ENCODE measurements at places on chromosomes 6 and 20.

DNA sequence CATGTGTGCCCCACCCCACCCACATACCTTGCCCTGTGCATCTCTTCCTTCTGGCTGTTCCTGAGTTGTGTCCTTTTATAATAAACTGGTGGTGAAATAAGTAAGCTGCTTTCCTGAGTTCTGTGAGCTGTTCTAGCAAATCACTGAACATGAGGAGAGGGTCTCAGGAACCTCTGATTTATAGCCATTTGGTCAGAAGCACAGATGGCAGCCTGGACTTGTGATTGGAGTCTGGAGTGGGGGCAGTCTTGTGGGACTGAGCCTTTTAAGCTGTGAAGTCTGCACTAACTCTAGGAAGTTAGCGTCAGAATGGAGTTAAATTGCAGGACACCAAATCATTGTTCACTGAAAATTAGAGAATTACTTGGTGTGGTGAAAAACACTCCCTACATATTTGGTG is 245.4 kb downstream of the LRFN2 start:
- DNase-seq: no peak

DNA sequence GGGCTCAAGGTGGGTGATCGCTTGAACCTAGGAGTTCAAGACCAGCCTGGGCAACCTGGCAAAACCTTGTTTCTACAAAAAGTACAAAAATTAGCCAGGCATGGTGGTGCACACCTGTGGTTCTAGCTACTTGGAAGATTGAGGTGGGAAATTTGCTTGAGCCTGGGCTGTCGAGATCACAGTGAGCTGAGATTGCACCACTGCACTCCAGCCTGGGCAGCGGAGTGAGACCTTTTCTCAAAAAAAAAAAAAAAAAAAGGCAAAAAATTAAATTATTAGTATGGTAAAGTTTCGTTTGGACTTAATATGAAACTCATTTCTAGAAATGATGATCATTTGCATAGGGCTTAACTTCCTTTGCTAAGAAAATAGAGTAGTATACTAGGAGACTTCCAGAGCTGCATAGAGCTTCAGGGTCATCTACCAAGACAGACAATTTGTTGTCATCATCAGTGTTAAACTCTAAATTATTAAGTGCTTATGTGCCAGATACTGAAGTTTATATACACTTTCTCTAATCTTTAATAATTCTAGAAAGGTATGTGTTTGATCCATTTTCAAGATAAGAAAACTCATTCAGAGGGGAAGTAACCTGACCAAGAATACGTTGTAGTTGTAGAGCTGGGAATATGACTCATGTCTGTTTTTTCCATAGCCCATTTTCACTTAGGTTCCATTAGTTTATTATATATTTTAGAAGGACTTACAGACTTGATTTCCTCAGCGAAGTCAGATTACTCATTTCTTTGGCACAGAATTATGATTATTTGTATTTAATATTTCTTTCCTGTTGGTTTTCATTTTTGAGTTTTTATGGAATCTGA is 84.5 kb downstream of the SLC16A10 start:
- no peak for DNase-seq

- no peak for DNase-seq
These were observed 61.8 kb downstream of the RSPH3 start for GRCh38 chr6:158938220-158938619.

GRCh38 chr6:138811866-138812265 is 16.0 kb downstream of the ECT2L start:
- DNase-seq: no peak

DNA sequence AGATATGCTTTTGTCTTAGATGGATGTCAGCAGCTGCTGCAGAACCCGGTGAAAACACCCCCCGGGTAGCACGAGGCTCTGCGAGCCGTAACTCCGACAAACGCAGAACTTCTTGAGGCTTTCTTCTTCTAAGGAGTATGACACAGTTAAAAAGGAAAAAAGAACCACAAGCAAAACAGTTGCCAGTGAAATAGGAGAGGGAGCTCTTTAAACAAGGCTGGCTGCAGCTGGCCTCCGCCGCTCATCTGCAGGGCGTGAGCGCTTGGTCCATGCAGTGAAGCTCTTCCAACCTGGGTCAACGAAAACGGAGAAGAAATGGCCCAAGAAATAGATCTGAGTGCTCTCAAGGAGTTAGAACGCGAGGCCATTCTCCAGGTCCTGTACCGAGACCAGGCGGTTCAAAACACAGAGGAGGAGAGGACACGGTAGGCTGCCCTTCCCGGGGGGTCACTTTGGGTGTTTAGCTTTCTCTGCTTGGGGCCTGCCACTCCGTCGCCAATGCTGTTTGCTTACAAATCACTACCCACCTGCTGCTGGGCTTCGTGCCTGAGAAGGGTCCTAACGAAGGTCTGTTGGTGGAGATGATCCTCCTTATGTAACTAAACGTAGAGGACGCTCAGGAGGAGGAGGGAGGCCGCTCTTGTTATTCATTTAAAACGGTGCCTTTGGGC is 13.2 kb downstream of the SYTL3 start:
- no peak for DNase-seq

- no peak for DNase-seq
These were observed 8.7 kb downstream of the EZR start for GRCh38 chr6:158810155-158811095.

DNA sequence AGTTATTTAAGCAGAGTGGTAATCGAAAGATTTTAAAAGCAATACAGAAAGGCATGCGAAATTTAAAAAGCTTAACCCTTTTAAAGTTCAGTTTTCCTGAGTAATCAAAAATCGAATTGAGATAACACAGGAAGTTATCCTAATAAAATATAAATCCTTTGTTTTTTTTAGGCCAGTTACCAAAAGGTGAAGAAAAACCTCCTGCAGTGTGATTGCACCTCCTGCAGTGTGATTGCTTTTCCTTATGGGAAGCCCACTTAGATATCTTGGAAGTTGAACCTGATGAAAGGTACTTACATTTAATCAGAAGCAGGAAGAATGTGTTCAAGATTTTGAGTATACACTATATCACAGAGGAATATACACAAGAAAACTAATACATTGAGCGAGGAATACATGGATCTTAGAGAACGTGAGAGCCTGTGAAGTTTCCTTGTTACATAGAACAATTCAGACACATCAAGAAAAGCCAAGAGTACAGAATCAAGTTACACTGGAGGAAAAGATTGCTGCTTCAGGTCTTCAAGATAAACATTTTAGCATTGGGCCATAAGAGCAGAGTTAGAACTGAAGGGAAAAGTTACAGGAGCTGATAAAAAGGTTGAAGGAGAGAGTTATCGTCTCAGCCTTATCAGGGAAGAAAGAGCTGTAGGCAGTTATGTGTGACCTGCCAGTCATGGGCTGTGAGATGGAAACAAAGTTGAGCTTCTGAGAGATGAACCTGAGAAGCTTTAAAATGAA is 7.7 kb upstream of the TMEM181 start:
- no peak for DNase-seq

- DNase-seq: no peak
These were observed 89.1 kb upstream of the PHACTR3 start for GRCh38 chr20:59515013-59515905.

DNA sequence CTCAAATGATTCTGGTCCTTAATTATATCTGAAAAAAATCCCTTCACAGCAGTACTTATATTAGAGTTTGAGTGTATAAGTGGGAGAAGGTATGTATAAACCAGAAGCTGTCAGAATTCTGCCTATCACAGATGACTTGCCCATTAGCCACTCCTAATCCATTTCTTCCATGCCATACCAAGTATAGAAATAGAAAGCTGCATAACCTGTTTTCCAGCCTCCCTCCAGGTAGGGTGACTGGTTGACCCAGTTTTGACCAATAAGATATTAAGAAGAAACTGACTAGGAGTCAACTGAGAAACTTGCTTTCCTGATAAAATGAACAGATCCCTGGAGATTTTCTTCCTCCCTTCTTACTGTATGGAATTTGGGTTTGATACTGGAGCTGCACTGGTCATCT is 112.2 kb upstream of the GRIK2 start:
- no peak for DNase-seq

DNA sequence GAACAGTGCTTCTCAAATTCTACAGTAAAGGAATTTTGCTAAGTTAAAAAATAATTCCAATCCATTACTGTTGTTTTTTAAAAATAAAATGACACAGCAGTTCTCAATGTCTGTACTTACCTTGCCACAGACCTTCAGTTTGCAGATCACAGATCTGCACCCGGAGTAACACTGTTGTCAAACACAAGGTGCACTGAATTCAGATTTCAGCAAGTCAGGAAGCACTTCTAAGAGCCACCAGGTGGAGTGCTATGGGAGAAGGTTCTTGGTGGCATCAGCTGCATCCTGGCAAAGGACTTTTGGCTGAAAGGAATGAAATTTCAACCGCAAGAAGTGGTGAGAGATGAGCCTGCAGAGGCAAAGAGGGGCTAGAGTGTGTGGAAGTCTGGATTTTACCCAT is 17.4 kb downstream of the RSPH4A start:
- no peak for DNase-seq

- no peak for DNase-seq
These were observed 174.9 kb downstream of the HS3ST5 start for GRCh38 chr6:114167583-114168576.

- DNase-seq: no peak
These were observed 45.9 kb upstream of the POU5F1 start for GRCh38 chr6:31216208-31216898.

GRCh38 chr6:54294965-54295532 is 13.2 kb upstream of the TINAG start:
- DNase-seq: no peak

DNA sequence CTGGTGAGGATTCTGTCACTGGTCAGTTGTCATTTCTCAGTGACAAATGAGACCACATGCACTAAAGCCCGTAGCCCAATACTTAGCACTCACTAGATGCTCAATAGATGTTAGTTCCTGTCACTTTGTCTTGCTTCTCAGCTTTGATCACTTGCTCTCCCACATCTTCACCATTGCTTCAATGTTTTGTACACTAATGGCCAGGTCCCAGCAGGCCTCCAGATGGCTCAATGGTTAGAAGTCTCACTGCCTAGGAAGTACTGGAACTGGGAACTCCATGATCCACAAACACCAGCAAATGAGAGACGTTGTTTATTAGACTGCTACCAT is 502.8 kb upstream of the JARID2 start:
- DNase-seq: no peak

- DNase-seq: no peak
These were observed 5.2 kb downstream of the MAFB start for GRCh38 chr20:40683894-40684268.

GRCh38 chr6:145245119-145245518 is 490.2 kb downstream of the EPM2A start:
- no peak for DNase-seq

DNA sequence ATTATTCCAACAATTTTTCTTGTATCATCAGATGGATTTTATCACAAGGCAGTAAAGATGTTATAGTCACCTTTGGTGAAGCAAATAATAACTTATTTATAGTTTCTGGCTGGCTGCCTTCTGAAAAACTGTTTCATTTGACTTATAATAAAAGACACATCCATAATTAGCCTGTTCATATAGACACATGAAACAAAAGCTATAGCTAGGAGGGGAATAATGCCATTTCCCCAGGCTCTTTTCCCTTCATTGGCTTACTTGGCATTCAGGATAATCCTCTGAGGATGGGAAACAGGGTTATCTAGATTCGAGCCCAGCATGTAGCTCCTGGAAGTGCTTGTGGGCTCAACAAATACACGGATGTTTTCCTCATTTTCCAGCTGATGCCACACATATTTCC is 17.5 kb downstream of the MMP24 start:
- DNase-seq: no peak

DNA sequence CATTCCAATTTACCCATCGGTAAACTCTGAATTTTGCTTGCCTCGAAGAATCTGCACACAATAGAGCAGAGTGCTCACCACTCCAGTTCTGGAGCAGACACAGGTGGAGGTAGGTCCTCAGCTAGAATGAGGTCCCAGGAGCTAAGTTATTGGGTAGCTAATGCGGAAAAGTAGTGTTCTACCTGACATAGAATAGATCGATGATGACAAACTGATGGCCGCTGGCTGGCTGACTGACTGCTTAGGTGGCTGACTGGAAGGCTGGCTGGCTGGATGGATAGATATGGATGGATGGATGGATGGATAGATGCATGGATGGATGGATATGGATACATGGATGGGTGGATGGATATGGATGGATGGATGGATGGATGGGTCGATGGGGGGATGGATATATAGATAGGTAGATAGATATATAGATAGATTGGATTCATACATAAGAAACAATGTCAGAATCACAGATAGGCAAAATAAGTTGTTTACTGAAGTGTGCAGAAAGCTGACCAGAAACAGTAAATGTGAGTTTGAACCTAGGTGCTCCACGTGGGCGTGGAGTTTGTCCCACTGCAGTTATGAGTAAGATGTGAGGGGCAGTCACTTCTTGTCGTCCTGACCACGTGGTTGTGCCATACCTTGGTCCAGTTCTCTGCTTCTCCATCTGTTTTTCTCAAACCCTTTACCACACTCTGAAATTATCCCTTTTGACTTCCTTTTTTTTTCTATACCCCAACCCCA is 62.1 kb downstream of the TBXT start:
- DNase-seq: no peak

DNA sequence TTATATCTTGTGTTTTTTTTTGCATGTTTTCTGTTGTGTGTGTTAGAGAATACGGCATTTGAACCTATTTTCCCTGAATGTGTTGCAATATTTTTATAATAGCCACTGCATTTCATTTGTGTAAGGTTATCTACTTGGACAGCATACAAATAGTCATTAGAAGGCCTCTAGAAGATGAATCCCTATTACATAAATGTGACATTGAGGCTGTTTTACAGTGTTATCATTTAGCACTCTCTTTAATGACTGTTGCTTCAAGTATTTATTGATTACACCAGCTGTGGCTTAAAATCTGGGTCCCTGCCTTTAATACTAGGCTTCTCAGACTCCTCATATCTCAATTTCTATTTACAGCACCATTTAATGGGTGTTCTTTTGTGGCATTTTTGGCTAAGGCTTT is 465.8 kb downstream of the FRK start:
- no peak for DNase-seq

- no peak for DNase-seq
These were observed 231.5 kb upstream of the SUPT3H start for GRCh38 chr6:45609141-45609638.

DNA sequence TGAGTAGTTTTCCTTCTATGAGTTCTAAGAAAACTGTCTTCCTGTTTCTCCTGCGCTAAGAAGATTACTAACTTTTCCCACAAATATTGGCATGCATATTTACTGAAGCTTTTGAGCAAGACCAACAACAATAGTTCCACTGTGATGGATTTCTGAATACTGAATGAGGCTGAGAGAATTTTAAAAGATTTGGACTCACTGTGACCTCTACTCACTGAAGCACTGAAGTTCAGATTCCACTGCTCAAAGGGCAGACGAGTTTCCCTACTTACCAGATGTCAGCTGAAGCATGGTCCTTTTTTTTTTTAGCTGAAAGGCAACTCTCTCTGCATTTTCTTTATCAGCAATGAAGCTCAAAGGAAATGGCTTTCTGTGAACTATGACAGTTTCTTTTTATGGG is 718.5 kb downstream of the RFPL4B start:
- no peak for DNase-seq

- no peak for DNase-seq
These were observed at the start of gene BPIFA2 for GRCh38 chr20:33167859-33168258. BPIFA2 (plus strand) TSS chr20:33168159; CDS start chr20:33169146, 987 bp downstream.

DNA sequence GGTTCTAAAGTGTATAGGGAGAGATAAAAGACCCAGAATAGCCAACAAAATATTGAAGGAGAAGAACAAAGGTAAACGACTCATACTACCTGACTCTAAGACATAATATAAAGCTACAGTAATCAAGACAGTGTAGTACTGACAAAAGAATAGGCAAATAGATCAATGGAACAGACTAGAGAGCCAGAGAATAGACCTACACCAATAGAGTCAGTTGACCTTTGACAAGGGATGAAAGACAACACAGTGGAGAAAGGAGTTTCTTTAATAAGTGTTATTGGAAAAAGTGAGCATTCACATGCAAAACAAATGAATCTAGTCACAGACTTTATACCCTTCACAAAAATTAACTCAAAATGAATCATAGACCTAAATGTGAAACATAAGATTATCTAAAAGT is 96.4 kb downstream of the ISM1 start:
- no peak for DNase-seq
